ENCODE measurements at places on chromosomes 5 and 9.
A peak's percentile ranks its signal among the peaks of the same experiment; 100 is the strongest.

- DNase-seq: no peak
These were observed 21.6 kb upstream of the TCF7 start for GRCh38 chr5:134092875-134093274.

GRCh38 chr5:162384225-162384624, 316.7 kb downstream of the GABRG2 start:
- no peak for DNase-seq

DNA sequence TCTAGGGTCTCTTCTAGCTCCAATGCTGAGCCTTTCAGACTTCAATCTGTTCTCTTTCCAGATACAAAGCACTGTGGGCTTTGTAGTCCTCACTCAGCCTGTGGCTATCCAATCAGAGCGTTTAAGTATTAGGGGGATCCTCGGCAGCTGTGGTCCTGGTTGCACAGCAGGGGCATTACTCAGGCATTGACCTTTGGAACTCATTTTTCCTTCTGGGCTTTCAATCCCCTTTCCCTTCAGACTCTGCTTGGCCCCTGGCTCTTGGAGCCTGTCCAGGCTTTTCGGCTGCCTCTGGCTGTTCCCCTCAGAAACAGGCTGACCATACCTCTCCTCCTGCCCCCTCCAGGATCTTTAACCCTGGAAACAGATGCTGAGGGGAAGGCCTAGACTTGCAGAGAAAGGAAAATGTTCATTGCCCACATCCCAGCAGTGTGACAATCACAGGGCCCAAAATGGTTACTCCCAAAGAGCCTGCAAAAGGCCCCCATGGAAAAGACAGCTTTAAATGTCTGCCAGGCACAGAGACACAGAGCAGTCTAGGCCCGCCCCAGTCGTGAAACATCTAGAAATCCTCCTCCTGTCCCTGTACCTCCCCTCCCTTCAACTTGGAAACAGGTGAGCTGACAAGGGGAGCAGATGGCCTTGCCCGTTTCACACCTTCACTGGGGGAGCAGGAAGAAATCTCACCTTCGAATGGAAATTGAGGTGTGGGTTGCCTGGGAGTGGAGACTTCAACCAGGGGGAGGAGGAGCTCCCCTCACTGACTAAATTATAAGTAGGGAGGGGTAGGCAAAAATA, 13.7 kb downstream of the C1QTNF2 start:
- DNase-seq: peak; percentile 59

DNA sequence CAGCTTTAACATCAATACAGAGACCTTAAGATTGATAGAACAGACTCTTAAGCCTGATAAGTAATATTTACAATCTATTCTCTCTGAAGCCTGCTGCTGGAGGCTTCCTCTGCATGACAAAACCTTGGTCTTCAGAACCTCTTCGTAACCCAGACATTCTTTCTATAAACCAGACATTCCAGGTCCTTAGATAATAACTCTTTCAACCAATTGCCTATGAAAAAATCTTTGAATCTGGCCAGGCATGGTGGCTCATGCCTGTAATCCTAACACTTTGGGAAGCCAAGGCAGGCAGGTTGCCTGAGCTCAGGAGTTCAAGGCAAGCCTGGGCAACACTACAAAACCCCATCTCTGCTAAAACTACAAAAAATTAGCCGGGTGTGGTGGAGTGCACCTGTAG, 327.8 kb downstream of the ENC1 start:
- DNase-seq: no peak

DNA sequence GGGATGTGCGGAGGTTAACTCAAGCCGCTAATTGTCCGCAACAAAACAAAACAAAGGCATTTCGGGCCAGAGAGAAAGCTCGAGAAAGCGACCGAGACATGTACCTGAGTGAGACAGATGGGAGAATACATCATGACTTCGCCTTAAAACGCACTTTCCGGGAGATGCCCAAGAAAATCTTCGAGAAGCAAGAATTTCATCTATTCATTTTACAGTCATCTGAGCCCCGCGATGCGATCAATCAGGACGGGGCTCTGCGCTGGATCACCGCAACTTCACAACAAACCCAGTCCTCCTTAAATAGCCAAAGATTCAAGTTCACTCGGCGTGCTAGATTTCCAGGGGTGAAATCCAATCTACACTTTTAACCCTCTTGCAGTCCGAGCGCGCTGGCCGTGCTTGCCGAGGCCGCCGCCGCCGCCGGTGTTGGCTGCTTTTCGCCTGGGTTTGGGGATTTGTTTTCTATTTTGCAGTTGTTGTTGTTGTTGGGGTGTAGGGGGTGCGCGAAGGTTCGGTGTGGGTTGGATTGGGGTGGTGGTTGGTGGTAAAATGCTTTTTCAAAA, 482 bp downstream of the NFIB start:
- DNase-seq: no peak

GRCh38 chr5:160021831-160022446, 13.0 kb downstream of the TTC1 start:
- DNase-seq: peak; percentile 68

DNA sequence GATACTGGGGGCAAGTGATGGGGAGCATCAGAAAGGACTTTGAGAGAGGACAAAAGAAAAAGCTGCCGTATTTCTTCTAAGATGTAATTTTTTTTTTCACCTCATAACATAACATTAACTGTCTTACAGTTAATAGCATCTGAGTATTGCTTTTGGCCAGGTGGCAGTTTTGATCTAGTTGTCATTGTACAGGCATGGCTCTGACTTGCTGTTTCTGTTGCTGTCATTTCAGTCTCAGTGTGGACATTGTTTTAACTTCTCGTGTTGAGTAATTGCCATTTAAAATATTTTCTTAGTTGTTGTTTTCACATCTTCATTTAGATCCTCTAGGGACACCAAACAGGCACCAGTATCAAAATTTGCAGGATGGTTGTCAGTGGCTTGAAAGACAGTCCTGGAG, 12.4 kb downstream of the SMAD5 start:
- DNase-seq: no peak

DNA sequence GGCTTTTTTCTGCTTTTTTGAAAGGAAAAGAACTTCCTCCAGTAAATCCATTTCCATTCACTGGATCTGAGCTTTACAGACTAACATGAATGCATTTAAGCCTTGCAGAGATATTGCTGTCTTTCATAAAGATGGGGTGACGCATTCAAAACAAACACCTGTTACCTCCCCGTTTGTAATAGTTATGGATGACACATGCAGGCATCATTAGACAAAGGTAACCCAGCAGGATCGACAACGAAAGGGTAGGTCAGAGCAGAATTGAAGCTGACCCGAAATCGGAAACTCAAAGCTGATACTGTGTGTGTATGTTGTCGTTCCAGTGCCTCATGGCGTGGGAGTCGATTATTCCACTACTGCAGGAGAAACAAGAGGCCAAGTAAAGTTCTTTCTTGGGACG, 22.2 kb downstream of the SLC46A2 start:
- no peak for DNase-seq

- DNase-seq: no peak
These were observed 9.7 kb upstream of the CEL start for GRCh38 chr9:133051966-133052539.

DNA sequence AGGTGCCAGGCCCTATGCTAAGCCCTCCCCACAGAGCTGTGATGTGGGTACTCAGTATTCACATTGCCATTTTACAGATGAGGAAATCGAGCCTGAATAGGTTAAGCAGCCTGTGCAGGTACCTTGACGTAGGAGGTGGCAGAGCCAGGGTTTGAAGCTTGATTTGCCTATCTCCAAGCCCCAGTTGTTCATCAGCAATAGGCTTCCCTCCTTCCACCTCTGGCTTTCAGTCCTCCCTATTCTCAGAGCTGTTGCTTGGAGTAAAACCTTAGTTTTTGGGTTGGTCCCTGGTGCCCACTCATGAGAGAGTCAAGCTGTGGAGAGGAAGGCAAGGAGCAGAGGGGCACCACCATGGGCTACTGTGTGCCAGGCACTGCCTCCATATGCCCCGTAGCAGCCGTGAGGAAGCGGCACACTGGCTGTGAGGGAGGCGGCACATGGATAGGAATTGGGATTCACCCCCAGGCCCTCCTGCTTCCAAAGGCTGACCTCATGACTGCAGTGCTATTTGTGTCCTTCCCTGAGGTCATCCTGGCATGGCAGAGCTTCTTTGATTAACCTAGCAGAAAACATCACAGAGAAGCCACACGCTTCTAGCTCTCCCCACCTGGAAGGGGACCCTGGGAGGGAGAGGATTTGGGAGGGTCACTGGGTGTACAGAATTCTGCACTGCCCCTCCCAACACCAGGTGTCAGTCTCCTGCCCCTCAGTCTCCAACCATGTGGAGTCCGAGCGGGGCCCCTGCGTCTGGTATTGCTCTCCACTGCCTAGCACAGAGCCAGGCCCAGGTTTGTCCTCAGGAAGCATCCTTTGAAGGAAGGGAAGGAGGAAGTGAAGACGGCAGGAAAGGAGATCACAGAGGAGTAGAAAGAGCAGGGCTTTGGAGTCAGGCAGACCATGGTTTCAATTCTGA, 109.8 kb downstream of the RGS3 start:
- peak; percentile 29 for DNase-seq

GRCh38 chr5:59158637-59159391, 575.9 kb downstream of the RAB3C start:
- DNase-seq: no peak

GRCh38 chr9:105273731-105274130, 29.3 kb downstream of the SLC44A1 start:
- DNase-seq: no peak

- DNase-seq: no peak
These were observed 10.6 kb upstream of the FEM1C start for GRCh38 chr5:115555084-115555633.

- DNase-seq: no peak
These were observed 1219.4 kb upstream of the C9orf72 start for GRCh38 chr9:28792716-28793115.

GRCh38 chr5:151153766-151154272, 3.8 kb downstream of the ANXA6 start:
- no peak for DNase-seq

DNA sequence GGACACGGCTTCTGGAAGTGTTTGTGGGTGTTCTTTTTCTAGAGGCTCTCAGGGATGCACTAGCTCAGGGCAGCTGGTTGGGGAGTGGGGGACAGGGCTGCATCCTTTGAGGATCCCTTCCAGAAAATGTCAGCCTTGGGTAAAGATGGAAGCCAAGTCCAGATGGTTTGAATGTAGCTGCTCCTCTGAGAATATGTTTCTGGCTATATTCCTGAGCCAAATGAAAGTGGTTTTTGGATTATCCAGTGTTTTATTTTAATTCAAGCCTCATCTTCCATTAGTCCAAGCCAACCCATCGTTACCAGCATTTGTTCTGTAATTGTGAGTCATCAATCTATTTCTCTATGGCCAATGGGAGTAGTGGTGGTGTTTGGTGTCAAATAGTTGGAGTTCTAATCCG, 70.4 kb downstream of the SPRY4 start:
- peak; percentile 48 for DNase-seq

GRCh38 chr9:121542025-121542424, 42.4 kb upstream of the GGTA1 start:
- DNase-seq: no peak

GRCh38 chr5:57569601-57570000, 87.0 kb upstream of the ACTBL2 start:
- no peak for DNase-seq

DNA sequence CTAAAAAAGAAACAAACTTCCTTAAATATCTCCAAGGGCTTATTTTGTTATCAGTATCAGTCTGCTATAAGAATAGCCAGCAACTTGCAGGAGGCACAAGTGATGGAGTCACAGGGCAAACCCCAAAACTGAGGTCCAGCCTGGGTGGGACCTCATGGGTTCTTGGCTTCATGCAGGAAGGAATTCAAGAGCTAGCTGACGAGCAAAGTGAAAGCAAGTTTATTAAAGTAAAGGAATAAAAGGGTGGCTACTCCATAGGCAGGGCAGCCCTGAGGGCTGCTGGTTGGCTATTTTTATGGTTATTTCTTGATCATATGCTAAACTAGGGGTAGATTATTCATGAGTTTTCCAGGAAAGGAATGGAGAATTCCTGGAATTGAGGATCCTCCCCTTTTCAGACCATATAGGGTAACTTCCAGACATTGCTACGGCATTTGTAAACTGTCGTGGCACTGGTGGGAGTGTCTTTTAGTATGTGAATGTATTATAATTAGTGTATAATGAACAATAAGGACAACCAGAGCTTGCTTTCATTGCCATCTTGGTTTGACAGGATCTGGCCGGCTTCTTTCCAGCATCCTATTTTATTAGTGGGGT, 231.9 kb downstream of the ADAMTSL1 start:
- no peak for DNase-seq

GRCh38 chr9:88372103-88372654, 16.1 kb upstream of the SPIN1 start:
- DNase-seq: no peak

- DNase-seq: peak; percentile 62
These were observed 559 bp downstream of the ROR2 start for GRCh38 chr9:91949392-91949945.

DNA sequence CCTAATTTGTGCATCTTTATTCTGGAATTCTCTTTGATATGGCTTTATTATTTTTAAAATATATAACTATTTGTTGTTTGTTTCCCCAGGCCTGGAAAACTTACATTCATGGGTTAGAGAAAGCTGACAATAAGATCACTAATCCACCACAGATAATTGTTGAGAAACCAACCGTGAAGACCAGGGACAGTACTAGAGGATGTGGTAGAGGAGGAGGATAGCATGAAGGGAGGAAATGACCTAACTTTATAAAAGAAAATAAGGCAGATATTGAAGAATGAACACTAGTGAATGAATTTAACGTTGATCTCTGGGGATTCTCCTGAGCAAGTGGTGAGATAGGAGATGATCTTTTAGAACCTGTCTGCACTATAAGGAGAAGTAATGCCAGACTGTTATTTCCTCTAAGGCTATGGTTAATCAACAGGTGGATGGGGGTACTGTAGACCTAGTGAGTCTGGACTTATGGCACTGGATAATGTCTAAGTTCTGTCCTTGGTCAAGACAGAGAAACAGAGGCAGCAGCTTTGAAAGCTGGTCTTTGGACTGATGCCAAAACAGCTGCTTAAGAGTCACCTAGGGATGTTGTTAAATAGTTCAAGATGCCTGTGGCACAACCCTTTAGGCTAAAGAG, 52.4 kb downstream of the NREP start:
- no peak for DNase-seq

- DNase-seq: peak; percentile 30
These were observed 38.9 kb downstream of the EXD3 start for GRCh38 chr9:137383784-137384756.

All from right forelimb (tissue), 1 donor.